ENCODE measurements at places on chromosomes 2 and 18. TPM values are rescaled to one million over a fixed set of nuclear protein-coding genes. Genes with fewer than 3 reads are reported as not detected.

Gene LIMS4
- total RNA-seq, result 1.1 TPM

Gene AQP12B
- total RNA-seq, result not detected

Gene ANKRD30BL
- not detected for total RNA-seq

Gene LCT
- not detected for total RNA-seq

Gene CELF4
- total RNA-seq, result not detected

Gene VAMP8
- total RNA-seq, result 0.37 TPM

Data from HFFc6 (cell line).